Activated CD4-positive, alpha-beta T cell treated with anti-CD3 and anti-CD28 coated beads, Interleukin-2, amount 50 U/mL, for 24 hours (primary cell): ENCODE measurements at places on chromosomes 5 and 9.

- DNase-seq = no peak
Observed at GRCh38 chr5:72468024-72468423, 39.2 kb downstream of the ZNF366 start.

DNA sequence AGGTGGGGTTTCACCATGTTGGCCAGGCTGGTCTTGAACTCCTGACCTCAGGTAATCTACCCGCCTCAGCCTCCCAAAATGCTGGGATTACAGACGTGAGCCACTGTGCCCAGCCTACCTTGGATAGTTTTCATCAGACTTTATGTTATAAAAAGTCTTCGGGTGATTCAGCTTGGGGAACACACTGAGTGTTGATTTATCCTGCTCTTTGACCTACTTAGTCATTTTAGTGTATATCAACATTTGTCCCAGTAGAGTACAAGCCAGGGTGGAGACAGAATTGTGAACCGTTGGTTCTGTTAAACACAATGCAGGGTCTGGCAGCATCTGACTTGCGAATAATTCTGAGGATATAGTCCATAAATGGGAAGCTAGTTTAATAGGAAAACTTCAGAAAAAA, 39.7 kb downstream of the NFX1 start:
- DNase-seq = no peak

DNA sequence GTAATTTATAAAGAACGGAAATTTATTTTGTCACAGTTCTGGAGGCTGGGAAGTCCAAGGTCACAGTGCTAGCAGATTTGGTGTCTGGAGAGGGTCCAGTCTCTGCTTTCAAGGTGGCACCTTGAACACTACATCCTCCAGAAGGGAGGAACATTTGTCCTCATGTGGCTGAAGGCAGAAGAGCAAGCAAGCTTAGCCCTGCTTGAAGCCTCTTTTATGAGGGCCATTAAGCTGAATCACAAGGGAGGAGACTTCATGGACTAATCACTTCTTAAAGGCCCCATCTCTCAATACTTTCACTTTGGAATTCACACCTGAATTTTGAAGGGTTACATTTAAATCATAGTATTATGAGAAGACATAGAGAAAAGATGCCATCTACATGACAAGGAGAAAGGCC, 215.4 kb upstream of the NFIL3 start:
- no peak for DNase-seq

GRCh38 chr5:158383486-158383885, 524.5 kb upstream of the CLINT1 start:
- DNase-seq = no peak

DNA sequence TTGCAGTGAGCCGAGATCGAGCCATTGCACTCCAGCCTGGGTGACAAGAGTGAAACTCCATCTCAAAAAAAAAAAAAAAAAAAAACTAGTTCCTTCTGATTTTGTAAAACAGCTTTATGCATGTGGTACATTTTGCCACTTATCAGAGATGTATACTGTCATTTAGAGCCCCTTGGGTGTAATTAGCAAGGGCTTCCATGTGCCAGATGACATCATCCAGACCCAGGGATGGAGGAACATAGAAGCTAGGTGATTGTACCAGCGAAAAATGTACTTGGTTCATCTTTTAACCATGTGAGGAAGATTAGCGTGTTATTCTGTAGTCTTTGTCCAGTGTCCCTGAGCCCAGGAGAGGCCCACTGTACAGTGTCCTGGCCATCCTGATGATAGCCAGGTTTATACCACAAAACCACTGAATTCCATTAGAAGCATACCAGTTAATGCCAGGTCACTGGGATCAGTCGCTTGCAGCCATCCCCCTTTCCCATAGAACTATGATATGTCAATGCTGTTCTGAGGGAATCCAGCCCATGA, 239.3 kb upstream of the SGCD start:
- no peak for DNase-seq

DNA sequence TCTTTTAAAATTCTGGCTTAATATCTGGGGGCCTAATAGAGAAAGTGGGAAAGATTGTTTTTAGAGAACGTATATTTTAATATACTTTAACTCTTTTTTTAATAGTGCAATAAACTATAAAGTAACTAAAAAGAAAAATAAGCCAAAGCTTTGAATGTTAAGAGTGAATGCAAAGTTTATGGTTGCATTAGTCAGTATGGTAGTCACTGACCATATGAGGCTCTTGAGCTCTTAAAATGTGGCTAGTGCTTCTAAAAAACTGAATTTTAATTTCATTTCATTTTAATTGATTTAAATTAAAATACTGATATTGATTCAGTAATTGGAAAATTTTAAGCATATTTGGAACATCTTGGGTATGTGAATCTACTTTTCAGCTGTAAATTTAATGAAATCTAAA, 310.7 kb downstream of the PJA2 start:
- DNase-seq = no peak

DNA sequence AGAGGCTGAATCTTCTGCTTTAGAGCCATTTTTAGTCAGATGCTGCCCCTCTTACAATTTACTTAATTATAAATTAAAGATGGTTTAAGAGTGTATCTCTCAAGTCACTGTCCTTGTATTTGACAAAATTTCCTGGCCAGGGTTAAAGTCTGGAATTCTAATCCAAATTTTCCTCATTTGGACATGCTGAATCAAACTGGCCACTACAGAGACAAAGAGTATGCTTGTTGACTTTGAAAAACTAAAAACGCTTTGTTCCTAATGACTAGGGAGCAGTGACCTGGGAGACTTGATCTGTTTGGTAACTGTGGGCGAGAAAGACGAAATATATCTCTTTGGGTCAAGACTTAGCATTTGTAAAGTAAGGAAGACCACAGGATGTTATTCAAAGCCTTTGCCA, 303.2 kb downstream of the ZSWIM6 start:
- no peak for DNase-seq

GRCh38 chr5:115423541-115423940, 121.0 kb downstream of the FEM1C start:
- DNase-seq = no peak

- DNase-seq = no peak
Observed at GRCh38 chr5:125257057-125257972, 510.9 kb upstream of the ZNF608 start.

GRCh38 chr9:127545196-127546124, 66.6 kb upstream of the STXBP1 start:
- no peak for DNase-seq

DNA sequence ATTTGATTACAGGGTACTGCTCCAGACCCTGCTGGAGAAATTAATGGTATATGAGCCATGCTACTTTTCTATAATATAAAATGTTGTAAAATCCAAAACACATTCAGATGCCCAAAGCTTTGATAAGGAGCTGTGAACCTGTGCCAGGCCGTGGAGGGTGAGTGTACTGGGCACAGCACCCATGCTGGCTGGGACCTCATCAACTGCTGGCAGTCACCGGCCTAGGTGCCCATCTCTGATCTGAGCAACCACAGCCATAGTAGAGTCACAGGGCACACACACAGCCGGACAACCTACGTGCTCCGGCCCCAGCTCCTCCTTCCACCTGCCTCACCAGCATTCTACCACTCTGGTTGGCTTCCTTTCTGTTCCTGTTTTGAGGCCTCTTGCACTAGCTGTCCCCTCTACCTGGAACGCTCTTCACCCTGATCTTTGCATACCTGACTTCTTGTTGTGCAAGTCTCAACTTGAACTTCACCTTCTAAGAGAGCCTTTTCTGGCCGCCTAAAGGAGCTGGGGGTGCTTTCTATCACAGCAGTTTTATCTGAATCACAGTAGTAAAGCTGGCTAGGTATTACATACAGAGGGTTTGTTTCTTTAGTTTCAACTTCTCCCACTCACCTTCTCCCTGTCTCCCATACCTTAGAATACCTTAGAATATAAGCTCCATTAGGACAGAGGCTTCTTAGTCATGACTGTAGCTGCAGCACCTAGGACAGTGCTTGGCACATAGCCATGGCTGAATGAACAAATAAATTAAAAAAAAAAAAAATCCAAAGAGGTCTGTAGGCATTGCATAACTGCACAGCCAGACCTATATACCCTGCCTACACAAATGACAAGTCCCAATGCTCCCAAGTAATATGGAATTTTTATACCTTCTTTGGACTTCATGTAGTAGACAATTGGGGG, 51.7 kb downstream of the MED27 start:
- no peak for DNase-seq

- DNase-seq = no peak
Observed at GRCh38 chr9:70083429-70083828, 39.8 kb downstream of the MAMDC2 start.

GRCh38 chr5:32720300-32720699, 9.2 kb downstream of the NPR3 start:
- DNase-seq = no peak

DNA sequence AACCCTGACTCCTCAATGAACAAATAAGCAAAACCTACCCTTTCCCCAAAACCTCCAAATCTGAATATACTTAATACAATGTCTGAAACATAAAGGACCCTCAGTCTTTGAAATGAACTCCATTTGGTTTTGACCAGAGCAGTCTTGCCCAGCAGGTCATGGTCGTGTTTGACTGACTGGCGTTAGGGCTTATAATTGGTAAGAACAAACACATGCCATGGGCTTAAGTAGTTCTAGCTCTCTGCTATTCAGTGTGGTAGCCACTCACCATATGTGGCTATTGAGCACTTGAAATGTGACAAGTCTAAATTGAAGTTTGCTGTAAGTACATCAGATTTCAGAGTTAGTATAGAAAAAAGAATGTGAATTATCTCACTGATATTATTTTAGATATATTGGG, 42.1 kb downstream of the LRRTM2 start:
- no peak for DNase-seq

GRCh38 chr5:139061856-139062255, 136.3 kb downstream of the SIL1 start:
- DNase-seq = no peak

DNA sequence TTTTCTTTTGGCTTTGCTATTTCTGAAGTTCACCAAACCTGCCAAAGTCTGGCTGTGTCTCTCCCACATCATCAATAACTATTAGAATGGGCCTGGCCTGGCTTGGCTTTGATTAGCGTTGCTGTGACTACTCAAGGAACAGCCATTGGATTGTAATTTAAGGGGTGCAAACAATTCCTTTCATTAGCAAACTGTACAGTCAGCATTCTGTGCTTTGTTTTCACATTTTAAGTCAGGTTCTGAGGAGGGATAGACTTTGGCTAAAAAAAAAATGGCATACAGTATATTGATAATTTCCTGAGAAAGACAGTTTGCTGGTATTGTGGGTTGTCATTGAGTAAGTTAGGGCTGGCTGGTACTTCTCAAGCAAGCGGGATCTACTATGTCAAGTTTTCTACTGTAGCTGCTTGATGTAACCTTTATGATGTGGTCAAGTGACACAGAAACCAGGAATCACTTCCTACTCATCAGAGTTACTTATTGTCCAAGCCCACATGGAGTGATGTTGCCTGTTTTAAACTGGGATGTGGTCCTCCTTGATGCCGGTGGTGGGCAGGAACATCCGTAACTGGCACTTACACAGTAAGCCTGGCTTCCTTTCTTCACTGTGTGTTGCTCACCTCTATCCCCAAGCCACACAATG, 161.4 kb downstream of the CD180 start:
- DNase-seq = no peak

- peak; percentile 86 for DNase-seq
Observed at GRCh38 chr9:120925535-120926396, 830 bp downstream of the TRAF1 start.

GRCh38 chr9:32092031-32092430, 292.4 kb upstream of the ACO1 start:
- no peak for DNase-seq

DNA sequence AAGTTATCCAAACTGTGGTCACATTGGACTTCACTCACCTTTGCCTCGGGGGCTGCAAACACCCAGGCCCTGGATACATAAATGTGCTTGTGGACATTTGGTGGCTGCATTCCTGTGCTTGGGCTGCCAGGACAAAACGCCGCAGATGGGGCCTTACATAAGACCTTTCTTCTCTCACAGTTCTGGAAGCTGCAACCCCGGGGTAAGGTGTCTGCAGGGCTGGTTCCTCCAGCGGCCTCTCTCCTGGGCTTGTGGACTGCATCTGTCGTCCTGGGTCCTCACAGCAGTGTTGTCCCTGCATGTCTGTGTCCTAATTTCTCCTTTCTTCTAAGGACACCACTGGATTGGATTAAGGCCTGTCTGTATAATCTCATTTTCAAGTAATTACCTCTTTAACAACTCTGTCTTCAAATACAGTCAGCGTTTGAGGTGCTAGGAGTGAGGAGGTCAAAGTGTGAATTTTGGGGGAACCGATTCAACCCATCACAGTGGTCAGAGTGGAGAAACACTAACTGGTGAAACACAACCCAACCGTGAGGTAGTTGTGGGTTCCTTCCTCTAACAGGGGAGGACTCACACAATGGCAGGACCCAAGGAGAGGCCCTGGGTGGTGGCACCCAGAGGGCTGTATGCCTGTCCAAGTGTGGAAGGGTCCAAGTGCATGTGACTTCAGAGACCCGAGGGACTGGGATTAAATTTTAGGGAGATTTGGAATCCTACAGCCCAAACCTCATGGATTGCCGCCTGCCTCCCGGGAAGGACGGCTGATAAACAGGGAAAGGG, 415.6 kb downstream of the IRX2 start:
- DNase-seq = no peak

DNA sequence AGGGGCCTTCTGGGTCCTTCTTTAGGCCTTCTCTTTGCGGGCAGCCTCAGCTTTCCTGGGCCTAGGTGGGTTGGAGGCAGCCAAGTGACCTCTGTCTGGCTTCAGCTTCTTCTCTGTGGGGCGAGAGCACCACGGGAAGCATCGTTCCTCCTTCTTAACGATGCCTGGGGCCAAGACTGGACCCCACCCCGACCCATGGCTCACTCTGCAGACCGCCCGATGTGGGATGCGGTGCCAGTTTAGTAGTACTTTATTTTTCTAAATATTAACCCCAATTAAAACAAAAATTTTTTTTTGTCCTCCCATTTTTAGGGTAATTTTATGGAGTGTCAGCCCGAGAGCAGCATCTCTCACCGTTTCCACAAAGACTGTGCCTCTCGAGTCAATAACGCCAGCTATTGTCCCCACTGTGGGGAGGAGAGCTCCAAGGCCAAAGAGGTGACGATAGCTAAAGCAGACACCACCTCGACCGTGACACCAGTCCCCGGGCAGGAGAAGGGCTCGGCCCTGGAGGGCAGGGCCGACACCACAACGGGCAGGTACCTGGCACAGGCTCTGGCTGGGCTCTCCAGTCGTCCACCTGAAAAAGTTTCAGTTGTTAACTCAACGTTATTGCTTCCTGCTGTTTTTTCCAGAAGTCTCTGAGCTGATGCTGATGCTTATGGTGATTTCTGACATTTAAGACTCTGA, 101.1 kb upstream of the CACNA1B start:
- no peak for DNase-seq

DNA sequence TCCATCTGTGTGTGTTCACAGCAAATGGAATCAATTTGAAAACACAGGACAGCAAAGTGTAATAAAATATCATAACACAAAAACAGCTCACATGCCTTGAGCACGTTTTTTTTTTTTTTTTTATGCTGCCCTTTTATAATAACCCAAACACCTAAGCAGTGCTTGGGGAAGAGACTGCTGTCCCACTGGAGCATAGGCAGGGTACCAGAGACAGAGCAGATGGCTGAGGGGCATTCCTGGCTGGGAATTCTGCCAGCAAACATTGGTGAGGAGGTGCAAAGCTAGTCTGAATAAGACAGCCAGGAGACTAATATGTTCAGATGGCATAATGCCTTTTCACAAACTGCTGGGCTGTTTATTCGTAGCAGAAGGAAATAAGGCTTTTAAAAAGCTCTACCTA, 58.1 kb upstream of the SV2C start:
- no peak for DNase-seq

- DNase-seq = no peak
Observed at GRCh38 chr5:175478008-175478383, 364 bp upstream of the SFXN1 start.

GRCh38 chr9:35286381-35286780, 124.6 kb downstream of the UNC13B start:
- no peak for DNase-seq
